ENCODE measurements at places on chromosomes 12 and 14. TPM values are rescaled to one million over a fixed set of nuclear protein-coding genes. Genes with fewer than 3 reads are reported as not detected.

DNA sequence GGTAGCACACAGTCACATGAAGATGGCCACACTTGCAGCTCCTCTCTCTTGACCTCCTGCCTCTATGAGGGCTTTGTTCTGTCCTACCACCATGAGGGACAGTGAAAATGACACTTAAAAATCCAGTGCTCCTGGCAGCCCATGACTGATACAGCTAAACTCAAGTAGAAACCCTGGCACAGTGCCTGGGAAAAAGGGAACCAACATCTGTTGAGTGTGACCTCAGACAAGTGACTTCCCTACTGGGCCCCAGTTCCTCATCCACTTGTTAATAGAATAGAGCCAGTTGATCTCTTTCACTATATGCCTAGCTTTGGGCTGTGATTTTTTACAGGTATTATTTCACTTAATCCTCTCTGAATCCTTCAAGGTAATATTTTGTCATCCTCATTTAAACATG lies 4.8 kb downstream of the GUCY2C start:
- no peak for DNase-seq

DNA sequence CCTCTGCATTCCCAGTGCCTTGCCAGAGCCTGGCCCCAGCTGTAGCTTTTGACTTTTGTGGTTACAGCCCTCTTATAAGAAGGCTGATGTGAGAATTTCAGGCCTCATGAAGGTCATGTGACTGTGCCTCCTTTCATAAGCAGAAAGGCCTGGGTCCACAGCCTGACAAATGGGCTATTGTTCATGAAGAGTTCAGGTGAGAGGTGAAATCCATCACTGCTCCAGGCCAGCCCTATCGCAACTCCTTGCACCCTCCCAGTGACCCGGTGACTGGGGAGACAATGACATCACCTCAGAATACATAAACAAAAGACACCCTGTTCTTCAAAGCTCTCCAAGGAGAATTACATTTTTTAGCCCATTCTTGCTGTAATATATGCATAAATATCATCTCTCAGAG lies 321.5 kb downstream of the PCNX1 start:
- DNase-seq: no peak

- peak; percentile 88 for DNase-seq
These were observed 1.5 kb downstream of the WNK1 start for GRCh38 chr12:753611-754472.

DNA sequence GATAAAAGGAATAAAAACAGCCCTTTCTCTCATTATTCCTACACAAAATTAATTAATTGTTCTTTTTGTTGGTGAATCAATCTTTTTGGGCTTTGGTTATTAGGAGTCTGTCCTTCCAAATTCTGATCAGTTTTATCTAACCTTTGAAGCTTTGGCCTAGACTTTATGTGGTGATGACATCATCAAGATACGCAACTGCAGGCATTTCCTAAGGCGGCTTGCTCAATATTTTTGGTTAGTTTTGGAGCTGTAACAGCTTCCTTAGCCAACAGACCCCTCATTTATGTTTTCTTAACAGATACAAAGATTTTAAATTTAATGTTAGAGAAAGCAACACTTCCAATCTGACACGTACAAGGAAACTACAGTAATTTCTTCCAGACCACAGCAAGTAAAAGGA lies 87.8 kb upstream of the PDE3A start:
- DNase-seq: no peak

- DNase-seq: no peak
These were observed 238.5 kb downstream of the CACNA1C start for GRCh38 chr12:2291182-2291832.

DNA sequence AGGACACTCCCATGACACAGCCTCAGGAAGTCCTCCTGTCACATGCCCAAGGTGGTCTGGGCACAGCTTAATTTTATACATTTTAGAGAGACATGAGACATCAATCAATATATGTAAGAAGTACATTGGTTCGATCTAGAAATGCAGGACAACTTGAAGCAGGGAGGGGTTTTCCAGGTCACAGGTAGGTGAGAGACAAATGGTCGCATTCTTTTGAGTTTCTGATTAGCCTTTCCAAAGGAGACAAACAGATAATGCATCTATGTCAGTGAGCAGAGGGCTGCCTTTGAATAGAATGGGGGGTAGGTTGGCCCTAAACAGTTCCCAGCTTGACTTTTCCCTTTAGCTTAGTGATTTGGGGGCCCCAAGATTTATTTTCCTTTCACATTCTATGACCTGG lies 2.5 kb downstream of the HSPB8 start:
- DNase-seq: no peak

DNA sequence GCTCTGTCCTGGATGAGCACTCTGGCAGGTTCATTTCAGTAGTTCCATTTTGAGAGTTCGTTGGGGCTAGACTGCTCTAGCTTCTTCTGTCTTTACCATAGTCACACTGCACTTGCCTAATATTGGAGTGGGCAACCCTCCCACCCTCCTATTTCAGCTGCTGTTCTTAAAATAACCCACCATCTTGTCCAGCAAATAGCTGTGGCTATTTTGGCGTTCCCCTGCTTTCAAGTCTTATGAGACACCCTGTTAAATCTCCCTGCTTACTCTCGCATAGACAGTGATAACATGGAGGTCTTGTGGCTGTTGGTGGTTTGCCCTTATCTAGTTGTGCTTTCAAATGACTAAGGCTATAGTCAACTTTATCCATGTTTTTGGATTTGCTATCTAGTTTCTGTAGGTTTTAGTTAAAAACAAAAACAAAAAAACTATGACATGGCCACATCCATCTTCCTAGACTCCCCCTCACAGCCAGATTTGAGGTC lies 65.5 kb downstream of the LRP6 start:
- no peak for DNase-seq

DNA sequence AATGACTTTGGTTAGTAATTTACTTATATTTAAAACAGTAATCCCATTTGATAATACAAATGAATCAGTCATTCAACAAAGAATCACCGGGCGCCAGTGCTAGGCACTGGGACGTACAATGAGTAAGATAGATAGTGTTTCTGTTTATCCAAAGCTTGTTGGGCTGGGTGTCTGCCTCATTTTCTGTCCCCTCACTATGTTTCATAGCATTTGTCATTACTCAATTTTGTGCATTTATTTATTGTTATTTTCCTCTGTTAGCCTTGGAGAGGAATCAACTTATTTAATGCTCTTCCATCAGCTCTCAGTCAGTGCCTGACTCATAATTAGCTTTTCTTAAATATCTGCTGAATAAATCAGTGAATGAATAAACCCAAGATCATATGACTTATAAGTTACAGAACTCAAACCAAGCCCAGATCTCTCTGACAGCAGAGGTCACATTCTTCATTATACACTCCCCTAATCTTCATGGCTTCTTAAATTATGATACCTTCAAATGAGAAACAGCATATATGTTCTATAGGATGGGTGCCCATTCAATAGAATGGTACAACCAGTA lies 86.2 kb downstream of the TSPAN8 start:
- DNase-seq: no peak

DNA sequence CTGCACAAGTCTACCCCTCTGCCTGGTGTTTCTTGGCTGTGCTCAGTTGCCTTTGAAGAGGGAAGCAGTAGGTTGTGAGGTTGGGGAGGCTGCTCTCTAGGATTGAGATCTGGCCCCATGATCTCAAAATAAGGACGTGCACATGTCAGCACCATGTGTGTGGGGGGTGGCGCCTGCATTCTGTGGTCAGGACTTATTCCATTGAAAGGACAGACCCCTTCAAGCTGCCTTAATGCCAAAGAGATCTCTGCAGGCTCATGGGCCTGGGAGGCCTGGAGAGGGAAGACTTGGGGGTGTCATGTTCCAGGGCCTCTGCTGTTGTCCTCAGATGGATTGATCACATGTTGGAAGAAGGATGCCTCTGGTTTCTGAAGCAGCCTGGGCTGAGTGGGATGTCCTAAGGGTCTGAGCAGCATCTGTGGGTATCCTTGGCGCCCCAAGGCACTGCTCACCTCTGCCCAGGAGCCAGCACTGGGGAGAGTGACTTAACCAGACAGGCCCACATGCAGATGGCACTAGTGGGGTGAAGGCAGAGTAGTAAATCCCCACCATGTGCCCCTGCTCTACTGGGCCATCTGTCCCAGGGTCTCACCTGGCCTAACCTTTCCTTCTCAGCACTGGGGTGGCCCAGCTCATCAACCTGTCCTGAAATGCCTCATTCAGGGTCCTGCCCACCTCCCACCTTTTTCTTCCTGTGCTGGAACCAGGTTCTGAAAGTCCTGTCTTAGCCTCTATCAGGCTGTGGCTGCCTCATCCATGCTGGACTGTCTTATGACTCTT lies 118.9 kb downstream of the ADGRD1 start:
- no peak for DNase-seq

DNA sequence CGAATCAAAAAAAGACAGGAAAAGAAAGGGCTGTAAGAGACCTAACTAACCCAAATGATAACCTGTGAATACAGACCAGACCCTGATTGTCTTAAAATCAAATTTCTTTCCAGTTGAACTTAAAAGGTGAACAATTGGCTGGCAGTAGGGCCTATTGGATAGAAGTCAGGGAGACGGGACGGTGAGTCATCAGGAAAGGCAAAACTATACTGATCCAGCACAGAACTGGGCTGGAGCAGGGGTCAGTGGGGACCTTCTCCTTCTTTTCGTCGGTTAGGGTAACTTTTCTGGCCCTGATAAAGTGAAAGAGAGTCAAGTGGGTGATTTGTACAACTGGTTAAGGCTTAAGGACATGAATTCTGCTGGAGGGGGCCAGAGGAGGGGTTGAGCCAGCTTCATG lies 84.9 kb upstream of the OTX2 start:
- DNase-seq: no peak

GRCh38 chr14:58072288-58073071 lies 79.5 kb downstream of the ARMH4 start:
- no peak for DNase-seq

DNA sequence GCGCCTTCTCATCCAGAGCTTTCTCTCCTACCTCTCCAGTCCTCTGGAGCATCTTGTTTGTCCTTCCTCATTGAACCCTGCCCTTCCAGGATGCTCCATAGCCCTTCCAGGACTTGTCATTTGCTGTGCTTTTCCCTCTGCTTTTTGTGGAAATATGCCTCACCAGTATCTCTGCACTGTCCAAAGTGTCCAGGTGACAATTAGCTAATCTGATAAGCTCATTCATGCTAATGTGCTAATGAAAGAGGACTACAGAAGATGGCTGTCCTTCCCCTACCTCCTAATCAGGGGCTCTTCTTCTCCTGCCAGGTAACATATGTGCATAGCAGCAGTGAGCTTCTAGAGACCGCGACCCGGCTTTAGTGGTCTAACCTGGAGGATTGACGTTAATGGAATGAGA lies 58.4 kb upstream of the OTX2 start:
- DNase-seq: no peak

- DNase-seq: no peak
These were observed 362.3 kb upstream of the NOVA1 start for GRCh38 chr14:26959972-26960660.

- no peak for DNase-seq
These were observed 64.5 kb downstream of the TSPAN9 start for GRCh38 chr12:3141339-3142321.

GRCh38 chr12:123250471-123251383 lies 17.5 kb downstream of the MTRFR start:
- DNase-seq: no peak

CLEC1B gene
- not detected for total RNA-seq

WNT1 gene
- not detected for total RNA-seq

ARHGEF25 gene
- 28.7 TPM for total RNA-seq

ADAMTS20 gene
- total RNA-seq: not detected

RD3L gene
- total RNA-seq: not detected

TGFB3 gene
- total RNA-seq: 19.2 TPM

PDE3A gene
- total RNA-seq: 9.6 TPM

LRRC9 gene
- total RNA-seq: 3.2 TPM

All from vagina (tissue), 2 donors.